Spleen (tissue), 13 donors: ENCODE measurements at places on chromosomes 5 and 9. TPM values are rescaled to one million over a fixed set of nuclear protein-coding genes. Genes with fewer than 3 reads are reported as not detected.

The PRR16 gene
- 3.7 TPM for total RNA-seq

The IRX1 gene
- not detected for total RNA-seq

The TAF11L10 gene
- not detected for total RNA-seq

The LRRC14B gene
- not detected for total RNA-seq

DNA sequence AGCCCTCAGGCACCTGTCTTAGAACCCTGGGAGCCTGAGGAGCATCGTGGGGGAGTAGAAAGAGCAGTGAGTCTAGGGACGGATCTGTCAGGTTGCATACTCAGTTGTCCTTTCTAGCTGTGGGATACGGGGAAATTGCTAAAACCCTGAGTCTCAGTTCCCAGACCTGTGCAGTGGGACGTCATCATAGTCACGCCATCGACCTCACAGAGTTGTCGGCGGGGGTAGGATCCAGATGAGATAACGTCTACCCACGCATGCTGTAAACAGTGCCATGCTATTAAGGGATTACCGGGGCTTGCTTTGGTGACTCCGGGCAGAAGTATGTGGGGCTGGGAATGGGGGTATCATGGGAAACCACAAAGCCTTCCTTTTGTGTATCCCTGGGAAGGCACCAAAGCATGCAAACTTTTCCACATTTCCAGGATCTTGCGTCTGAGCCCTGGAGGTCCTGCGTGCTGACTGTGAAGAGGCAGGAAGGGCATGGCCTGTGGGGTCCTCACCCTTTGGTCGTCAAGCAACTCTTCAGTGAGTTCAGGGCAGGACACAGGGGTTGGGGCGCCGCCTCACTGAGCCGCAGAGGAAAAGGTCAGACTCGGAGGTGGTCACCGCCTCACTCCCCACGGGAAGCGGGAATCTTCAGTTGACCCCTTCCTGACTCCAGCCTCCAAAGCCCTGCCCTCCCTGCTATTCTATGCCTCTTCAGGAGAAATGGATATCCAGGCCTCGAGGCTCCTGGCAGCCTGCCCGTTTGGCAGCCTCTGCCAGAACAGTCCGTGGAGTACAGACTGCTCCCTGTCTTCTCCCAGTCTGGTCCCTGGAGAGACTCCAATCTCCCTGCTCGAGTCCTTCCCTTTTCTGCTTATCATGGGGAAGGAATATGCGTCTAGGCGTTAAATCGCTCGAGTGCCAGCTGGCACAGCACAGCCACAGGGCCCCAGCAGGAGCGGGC lies 186.8 kb upstream of the KLF9 start:
- peak; percentile 84 for DNase-seq

GRCh38 chr9:36759141-36759540 lies 186.4 kb downstream of the MELK start:
- no peak for DNase-seq
